Dermis microvascular lymphatic vessel endothelial cell (primary cell): ENCODE measurements at places on chromosomes 16 and 17.

DNA sequence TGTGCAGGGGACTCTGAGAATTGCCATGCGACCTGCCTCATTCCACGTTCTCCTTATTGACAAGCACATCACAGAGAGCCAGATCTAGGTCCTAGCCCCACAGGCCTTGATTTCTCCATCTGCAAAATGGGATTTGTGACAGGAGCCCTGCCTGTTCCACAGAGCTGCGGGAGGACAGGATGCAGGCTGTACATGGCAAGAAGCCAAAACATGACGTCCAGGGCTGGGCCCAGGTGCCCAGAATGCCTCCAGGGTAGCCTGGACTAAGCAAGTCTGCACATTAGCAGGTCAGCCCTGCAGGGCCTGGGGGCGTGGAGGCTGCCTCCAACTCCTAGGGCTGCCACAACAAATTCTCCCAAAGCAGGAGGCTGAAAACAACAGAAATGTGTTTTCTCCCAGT lies 235.7 kb upstream of the SDK2 start:
- no peak for DNase-seq

GRCh38 chr17:82979718-82980117 lies 99.7 kb upstream of the METRNL start:
- DNase-seq = no peak

GRCh38 chr17:42673885-42674754 lies 2.7 kb downstream of the PLEKHH3 start:
- peak; percentile 52 for DNase-seq

DNA sequence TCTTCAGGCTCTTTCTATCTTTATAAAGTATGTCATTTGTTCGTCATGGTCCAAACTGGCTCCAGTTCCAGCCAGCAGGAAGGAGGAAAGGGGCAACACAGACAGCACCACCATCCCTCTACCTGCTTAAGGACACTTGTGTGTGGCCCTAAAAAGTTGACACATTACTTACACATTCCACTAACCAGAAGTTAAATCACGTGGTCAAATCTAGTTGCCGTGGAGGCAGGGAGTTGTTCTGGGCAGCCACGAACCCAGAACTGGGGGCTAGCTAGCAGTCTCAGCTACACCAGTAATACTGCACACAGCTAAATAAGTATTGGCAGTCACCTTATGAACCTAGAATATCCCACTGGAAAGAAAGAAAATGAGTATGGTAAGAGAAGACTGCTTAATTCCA lies 104.2 kb downstream of the SNX11 start:
- no peak for DNase-seq

DNA sequence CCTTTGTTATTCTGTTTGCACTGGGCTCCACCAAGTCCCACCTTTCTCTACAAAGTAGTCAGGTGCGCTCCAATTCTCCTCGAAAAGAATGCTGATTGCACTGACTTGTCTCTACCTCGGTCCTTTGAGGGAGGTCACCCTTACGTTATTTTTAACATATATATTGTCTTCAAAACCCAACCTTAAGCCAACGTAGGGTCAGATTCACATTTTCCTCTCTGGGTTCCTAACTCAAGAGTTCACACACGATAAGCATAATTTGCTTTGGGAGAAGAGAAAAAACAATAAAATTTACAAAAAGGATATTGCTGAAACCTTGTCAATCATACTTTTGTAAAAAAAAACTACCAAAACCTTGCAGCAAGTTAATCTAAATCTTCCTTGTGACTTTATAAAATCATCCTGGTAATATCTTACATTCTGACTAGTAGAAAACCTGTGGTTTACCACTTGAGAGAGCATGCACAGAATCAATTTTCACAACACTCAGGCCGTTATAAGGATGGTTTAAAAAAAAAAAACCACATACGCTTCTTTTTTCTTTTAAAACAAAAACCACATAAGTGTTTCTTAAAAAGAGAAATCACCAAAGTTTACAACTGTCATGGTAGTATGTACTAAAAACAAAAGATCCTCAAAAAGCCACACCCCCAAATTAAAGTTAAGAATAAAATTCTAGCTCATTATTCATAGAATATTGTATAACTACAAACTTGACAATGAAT lies 72.2 kb upstream of the TRAP1 start:
- no peak for DNase-seq

DNA sequence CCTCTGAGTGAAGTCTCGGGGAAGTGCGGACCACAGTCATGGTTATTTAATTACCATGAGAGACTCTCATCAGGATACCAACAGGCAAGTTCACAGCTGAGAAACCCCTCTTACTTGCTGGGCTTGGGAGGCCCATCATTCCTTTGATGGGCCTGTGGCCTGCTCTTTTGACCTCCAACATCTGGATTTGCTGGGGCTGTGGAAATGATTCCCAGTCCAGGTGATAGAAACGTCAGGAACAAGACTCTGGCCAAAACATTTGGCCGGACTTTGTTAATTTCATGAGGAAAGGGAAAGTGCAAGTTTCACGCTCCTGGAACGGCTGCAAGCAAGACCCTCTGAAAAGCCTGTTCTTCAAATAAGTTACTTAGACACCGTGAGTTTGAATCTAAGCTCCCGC lies 42.5 kb downstream of the TMEM114 start:
- DNase-seq = no peak

DNA sequence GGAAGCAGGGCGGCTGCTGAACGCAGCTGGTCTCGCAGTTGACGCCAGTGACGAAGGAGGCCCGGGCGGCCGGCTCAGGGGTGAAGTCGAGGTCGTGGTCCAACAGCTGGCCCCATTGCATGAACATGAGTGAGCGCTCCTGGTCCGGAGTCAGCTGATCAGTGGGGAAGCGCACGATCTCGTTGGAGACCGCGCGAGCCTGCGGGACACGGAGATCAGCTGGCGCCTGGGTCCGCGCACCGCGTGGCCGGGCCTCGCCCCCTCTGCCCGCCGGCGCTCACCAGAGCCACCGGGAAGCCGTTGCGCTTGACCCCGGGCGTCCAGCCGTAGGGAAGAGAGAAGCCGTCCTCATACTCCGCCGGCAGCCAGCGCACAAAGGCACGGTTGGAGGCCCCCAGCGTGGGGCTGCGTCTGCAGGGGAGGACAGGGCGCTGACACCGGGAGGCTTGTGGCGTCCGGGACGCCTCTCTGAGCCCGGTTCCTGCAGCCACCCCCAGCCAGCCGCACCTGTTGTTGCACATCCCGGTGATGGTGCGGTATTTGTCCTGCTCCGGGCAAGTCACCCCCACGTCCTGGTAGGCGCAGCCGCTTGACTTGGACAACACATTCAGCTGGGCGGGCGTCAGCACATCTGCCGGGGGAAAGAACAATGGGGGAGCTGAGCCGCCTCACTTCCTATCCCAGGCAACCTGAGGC lies 1.6 kb downstream of the MPO start:
- DNase-seq = no peak

DNA sequence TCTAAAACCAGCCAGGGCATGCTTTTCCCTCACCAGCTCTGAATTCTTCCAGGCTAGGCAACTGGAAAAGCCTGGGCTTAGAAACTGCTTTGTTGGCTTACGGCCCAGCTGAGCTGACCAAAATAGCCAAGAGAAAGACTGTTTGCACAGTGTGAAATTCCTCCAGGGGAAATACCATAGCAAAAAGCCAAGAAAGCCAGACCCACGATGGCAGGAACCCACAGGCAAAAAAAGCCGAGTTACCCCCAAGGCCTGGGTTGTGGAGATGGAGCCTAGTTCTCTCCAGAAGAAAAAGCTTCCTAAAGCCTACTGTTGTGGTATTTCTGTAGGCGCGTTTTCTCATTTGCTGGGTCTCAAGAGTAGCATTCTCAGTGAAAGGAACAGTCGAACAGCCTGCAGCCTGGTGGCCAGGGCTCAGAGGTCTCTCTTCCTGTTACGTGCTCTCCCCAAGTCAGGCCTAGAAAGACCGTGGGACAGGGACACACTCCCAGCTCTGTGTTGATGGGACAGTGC lies 9.2 kb downstream of the SP2 start:
- DNase-seq = peak; percentile 67

DNA sequence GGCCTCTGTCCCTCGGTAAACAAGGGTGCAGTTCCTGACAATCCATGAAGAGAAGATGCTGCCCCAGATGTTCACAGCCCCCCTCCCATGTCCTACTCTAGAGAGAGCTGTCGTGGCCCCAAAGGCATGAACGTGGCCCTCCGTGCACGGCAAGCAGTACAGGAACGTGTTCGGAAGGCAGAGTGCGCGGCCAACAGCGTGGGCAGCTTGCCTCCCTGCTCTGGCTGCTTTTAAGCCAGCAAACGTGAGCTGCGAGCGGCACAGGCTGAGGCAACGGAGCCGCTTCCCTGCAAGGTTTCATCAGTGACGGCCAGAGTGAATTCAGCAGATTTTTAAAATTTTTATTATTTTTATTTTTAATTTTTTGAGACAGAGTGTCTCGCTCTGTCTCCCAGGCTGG lies 37.2 kb downstream of the PEMT start:
- no peak for DNase-seq

DNA sequence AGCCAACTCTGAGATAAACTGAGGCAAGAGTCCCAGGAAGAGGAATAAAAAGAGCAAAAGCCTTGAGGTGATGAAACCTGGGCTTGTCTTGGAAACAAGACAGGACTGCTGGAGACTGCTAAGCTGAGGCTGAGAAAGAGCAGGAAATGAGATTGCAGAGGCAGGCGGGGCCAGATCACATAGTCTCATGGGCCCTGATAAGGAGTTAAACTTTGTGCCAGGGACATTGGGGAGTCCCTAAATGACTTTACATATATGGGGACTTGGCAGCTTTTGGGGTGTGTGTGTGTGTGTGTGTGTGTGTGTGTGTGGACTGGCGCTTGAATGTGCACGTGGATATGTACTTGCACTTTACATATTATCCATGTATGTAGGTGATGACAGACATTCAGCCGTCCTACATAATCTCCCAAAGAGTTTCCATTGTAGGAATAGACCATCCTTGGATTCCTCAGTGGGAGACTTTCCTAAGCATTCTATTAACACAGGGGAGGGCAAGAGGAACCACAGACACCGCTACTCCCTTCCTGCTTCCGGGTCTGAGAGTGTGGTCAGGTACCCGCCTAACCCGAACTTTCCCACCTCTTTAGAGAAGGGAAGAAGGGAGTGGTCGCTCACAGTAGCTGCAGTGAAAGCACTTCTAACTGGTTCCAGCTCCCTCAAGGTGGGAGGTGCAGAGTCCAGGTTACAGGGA lies 123.1 kb downstream of the LYRM1 start:
- DNase-seq = no peak

DNA sequence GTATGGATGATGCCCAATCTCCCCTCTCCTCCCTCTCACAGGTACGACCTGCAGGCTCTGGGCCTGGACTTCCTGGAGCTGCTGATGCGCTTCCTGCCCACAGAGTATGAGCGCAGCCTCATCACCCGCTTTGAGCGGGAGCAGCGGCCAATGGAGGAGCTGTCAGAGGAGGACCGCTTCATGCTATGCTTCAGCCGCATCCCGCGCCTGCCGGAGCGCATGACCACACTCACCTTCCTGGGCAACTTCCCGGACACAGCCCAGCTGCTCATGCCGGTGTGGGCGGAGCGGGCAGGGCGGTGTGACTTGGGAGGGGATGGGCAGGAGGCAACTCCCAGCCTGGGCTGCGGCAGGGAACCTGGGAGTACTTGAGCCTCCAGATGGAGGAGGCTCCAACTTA lies 18.1 kb downstream of the SPATA32 start:
- DNase-seq = no peak

- no peak for DNase-seq
Observed at GRCh38 chr17:6713130-6713917, at the start of gene SLC13A5. Gene SLC13A5 (minus strand): TSS chr17:6713369. CDS start chr17:6713333, 36 bp downstream.

DNA sequence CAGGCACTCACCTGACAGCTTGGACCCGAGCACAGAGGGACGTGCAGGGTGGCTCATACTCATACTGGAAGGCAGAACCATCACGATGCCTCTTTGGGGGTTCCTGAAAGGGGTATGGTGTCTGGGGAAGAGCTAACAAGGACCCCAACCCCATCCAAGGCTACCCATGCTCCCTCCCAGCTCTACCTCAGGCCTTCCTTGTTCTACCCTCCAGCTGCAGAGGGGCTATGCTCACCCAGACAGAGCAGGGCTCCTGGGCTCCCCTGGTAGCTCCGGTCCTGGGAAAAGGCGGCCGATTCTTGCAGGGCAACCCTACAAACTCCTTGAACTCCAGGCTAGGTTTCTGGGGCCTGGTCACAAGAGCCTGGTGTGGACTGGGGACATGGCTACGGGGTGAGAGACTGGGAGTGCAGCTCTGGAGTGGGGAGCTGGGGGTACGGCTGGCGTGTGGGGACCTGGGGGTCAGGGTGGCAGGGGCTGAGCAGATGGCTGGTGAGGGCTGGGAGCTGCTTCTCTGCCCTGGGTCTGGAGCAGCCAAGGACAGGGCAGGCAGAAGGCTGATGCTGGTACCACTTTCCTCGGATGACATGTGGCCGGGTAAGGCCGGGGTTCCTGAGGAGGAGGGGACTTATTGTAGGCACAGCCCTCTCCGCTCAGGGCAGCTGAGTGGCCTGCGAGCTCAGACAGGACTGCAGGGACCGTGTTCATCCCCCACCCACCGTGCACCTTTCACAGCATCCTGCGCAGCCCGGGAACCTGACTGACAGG lies 2.1 kb downstream of the ACD start:
- DNase-seq = no peak
